Activated CD4-positive, alpha-beta T cell treated with anti-CD3 and anti-CD28 coated beads for 48 hours (primary cell): ENCODE measurements at places on chromosomes 11 and 22.

GRCh38 chr11:126538071-126538470, 182.6 kb downstream of the ST3GAL4 start:
- DNase-seq = no peak

GRCh38 chr11:117872420-117872961, 4.0 kb downstream of the FXYD6 start:
- no peak for DNase-seq

GRCh38 chr22:48171271-48171691, 1408.8 kb downstream of the TBC1D22A start:
- no peak for DNase-seq

- DNase-seq = no peak
Observed at GRCh38 chr22:36870250-36870649, 9.4 kb downstream of the NCF4 start.

- no peak for DNase-seq
Observed at GRCh38 chr11:28209906-28210305, 101.7 kb downstream of the METTL15 start.

GRCh38 chr11:75337195-75337654, 14.2 kb downstream of the ARRB1 start:
- DNase-seq = no peak
